ENCODE measurements at places on chromosomes 3 and 15.

- DNase-seq = no peak
Observed at GRCh38 chr3:111648991-111649579, 53.9 kb upstream of the ZBED2 start.

DNA sequence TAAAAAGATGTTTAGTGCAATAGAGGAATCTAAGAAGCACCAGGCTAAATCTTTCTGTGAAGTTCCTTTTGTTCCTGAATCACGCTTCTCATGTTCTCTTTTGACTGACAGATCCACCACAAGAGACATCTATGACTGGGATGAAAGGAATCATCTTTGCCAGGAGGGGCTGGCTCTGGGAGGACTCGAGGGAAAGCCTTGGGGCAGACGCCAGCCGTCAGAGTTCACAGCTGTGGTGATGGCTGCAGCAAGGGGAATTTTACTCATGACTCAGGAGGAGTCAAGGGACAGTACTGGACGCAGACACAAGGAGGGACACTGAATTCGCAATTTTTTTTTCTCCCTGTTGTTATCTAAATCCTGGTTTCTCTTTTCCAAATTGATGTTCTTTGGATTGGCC is 38.7 kb downstream of the C3orf38 start:
- DNase-seq = no peak

DNA sequence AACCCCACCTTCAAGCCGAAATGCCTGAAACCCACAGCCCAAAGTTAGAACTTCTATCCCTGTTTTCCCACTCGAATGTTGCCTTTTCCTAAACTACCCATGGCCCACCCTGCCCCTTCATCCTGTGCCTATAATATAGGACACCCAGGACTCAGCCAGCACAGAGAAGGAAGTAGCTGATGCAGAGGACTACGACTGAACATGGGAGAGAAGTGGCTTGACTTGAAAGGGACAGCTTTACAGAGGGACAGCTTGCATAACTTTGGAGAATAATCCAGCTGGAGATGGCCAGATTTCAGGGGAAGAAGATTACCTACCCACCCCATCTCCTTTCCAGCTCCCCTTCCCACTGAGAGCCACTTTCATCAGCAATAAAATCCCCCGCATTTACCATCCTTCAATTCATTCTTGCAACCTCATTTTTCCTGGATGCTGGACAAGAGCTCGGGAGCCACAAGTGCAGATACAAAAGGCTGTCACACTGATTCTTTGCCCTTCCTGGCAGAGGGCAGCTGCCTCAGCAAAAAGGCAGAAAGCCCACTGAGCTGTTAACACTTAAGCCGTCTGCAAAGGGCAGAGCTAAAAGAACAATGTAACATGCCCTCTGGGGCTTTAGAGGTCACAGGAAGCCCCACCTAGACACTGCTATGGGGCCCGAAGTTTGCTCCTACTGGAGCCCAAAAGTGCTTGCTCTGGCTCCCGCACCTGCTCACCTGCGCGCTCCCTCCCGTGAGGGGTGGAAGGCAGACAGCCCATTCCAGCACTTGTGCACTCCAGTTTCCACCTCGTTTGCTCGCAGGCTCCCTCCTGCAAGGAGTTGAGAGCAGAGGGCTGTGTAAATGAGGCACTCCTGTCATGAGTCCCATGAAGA is 224.0 kb downstream of the TBC1D5 start:
- no peak for DNase-seq

GRCh38 chr15:99709243-99709986 is 23.8 kb downstream of the LYSMD4 start:
- no peak for DNase-seq

DNA sequence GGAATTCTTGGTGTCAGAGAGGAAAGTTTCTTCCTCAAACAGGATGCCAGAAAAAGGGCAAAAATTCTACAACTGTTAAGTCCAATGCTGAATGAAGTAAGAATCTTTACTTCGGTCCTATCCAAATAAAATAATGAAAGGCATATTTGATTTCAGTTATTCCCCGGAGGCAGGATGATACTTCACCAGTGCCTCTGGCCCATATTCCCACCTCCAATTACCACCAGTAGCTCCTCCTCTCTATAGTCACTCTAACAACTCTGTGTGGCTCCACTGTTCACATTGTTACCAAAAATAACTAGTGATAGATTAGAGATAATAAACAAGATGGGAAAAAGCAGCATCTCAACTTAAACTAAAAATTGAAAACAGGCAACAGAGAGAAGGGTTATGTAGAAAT is 20.7 kb downstream of the MAP1A start:
- DNase-seq = no peak

GRCh38 chr3:123419850-123420297 is 29.0 kb downstream of the ADCY5 start:
- DNase-seq = peak; percentile 64

DNA sequence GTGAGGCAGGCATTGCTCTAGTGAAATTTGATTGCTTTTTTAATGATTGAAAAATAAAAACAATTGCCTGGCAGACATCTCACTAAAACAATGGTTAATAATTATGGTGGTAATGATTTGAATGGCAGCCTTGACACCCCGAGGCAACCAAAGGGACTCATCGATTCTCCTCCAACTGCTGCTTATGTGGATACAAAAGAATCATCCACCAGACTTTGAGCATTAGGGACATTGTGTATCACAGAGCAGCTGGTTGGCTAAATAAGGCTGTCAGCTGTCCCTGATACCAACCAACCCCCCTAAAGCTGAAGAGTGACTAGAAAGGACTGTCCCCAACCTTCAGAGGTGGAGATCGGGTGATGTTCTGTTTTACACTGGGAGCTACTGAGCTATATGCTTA is 1.7 kb upstream of the CD47 start:
- no peak for DNase-seq

GRCh38 chr15:65226221-65226620 is 14.9 kb upstream of the CILP start:
- DNase-seq = no peak

GRCh38 chr3:12895391-12896062 is 54.2 kb upstream of the RPL32 start:
- peak; percentile 53 for DNase-seq

All from kidney tubule cell (primary cell).